ENCODE measurements at places on chromosomes 12 and 14.
A peak's percentile ranks its signal among the peaks of the same experiment; 100 is the strongest.

DNA sequence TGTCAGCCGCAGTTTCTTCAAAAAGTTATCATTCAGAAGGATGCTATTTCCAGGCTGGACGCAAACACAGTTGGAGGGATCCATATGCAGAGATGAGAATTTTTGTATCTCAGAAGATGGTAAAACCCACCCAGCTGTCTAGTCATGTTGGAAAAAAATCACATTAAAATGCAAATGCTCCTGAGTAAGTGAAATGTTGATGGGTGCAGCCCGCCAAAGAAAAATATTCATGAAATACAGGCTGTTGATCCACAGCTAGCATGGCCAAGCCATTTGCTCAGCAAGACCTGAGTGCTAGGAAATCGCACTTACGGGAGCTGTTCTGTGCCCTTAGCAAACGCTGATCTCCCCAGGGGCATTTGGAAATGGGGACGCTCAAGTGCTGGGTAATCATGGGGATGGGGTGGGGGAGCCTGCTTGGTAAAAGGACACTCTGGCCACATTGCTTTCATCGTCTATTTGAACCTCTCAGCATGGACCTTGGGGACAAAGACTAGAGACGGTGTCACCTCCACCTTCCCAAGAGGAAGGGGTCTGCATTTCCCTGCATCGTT is 25.7 kb downstream of the TUNAR start:
- DNase-seq = no peak

- no peak for DNase-seq
These were observed 110.4 kb downstream of the SMOC1 start for GRCh38 chr14:69989622-69990021.

- DNase-seq = no peak
These were observed 264.2 kb downstream of the RGS6 start for GRCh38 chr14:72196237-72197015.

DNA sequence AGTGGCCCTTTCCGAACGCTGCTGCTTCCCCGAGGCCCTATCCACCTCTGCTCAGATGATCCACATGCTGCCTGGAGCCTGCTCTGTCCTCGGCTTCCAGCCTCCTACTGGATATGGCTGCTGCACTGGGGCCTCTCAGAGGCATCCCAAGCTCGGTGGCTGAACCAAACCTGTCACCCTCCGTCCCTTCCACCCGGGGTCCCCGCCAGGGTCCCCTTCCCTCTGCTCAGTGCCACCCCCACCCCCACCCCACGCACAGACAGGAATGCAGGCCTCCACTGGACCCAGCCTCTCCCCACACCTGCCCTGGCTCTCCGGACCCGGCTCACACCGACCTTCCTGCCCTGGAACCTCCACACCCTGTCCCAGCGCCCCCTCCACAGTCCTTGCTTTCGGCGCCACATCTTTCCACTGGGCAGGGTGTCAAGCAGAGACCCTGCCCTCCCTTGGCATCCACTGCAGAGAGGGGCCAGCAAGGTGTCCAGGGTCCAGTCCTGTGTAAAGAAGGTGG is 6.1 kb downstream of the CEP170B start:
- no peak for DNase-seq

- peak; percentile 10 for DNase-seq
These were observed 109.8 kb upstream of the FUT8 start for GRCh38 chr14:65302571-65303189.

DNA sequence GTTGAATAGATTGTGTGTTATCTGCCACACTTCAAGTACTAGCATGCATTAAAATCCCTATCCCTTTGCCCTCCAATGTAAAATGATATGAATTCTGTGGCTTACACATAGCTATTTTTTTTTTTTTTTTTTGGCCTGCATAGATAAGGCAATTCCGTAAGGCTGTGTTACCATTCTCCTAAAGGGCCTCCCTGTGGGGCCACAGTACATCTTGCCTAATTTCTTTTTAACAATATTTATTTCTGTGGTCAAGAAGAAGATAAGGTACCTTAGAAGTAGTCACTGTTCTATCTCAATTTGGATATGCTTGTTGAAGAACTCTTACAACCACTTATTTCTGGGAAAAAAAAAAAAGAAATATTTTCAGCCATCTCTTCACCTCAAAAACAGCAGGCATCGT is 19.8 kb downstream of the FLRT2 start:
- no peak for DNase-seq

- no peak for DNase-seq
These were observed 13.3 kb downstream of the PCNX1 start for GRCh38 chr14:70920608-70921007.

Data from activated naive CD8-positive, alpha-beta T cell treated with anti-CD3 and anti-CD28 coated beads, Interleukin-2, amount 50 U/mL, for 16 hours (primary cell).